ENCODE measurements at places on chromosomes 2 and 18. TPM values are rescaled to one million over a fixed set of nuclear protein-coding genes. Genes with fewer than 3 reads are reported as not detected.

The SRD5A2 gene
- total RNA-seq = not detected

DNA sequence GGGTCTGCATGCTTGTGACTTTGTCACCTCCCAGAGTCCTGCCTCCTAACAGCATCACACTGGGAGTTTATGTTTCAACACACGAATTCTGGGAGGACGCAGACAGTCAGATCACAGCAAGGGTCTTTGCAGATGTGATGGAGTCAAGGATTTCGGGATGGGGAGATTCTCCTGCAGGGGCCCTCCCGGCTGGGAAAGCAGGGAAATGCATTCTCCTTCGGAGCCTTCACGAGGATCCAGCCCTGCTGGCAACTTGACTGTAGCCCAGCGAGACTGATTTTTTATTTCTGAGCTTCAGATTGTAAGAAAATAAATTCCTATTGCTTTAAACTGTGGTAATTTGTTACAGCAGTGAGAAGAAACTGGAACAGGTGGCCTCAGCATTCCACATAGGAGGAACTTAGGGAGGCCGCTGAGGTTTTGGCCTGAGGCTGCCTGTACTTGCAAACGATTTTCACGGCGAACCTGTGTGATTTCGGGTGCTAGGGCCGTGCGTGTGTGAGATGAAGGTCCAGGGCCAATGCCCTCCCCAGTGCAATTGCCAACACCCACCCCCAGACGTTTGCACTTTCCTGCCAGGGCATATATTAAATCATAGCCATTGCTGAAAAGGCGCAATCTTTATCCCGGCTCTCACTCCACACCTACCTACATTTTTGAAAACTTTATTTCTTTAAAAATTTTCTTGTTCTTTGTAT, 79.8 kb downstream of the ASB1 start:
- H3K27ac ChIP-seq = no peak overlapping the region
- no peaks in the 10 kb centered on the region for H3K4me1 ChIP-seq
- H3K4me3 ChIP-seq = no peak overlapping the region
- H3K36me3 ChIP-seq = no peaks in the 10 kb centered on the region
- H3K27me3 ChIP-seq = peaks cover 5% of the 10 kb centered on the region

The LYG1 gene
- total RNA-seq = 1.2 TPM

The MCM6 gene
- total RNA-seq = 280 TPM

- H3K27me3 ChIP-seq = no peaks in the 10 kb centered on the region
- DNase-seq = no peak
- H3K4me3 ChIP-seq = no peak overlapping the region
- no peaks in the 10 kb centered on the region for H3K4me1 ChIP-seq
- H3K27ac ChIP-seq = no peak overlapping the region
- H3K36me3 ChIP-seq = no peaks in the 10 kb centered on the region
Observed at GRCh38 chr18:46642561-46642960, 14.5 kb downstream of the LOXHD1 start.

The MYO7B gene
- 0.58 TPM for total RNA-seq

- H3K4me1 ChIP-seq = peaks cover 10% of the 10 kb centered on the region
- no peak for DNase-seq
- H3K27ac ChIP-seq = no peak overlapping the region
- H3K4me3 ChIP-seq = no peak overlapping the region
- no peaks in the 10 kb centered on the region for H3K36me3 ChIP-seq
Observed at GRCh38 chr2:110873056-110873502, 140.7 kb downstream of the ACOXL start.

GRCh38 chr2:73034661-73035375, 36.7 kb downstream of the SFXN5 start:
- H3K27me3 ChIP-seq = no peaks in the 10 kb centered on the region
- H3K36me3 ChIP-seq = no peaks in the 10 kb centered on the region
- no peak overlapping the region for H3K4me3 ChIP-seq
- no peaks in the 10 kb centered on the region for H3K4me1 ChIP-seq
